Neural cell (in vitro differentiated cells): ENCODE measurements at places on chromosomes 7 and 10. TPM values are rescaled to one million over a fixed set of nuclear protein-coding genes. Genes with fewer than 3 reads are reported as not detected.

OPN4 gene
- polyA plus RNA-seq = not detected in 2 replicates

HOXA3 gene
- polyA plus RNA-seq = not detected in 2 replicates

CLDN3 gene
- polyA plus RNA-seq = not detected in 2 replicates

ST8SIA6 gene
- polyA plus RNA-seq = 0.20 and 0.41 TPM in 2 replicates

PLEKHS1 gene
- not detected in 2 replicates for polyA plus RNA-seq

TYW1 gene
- 10.2 and 14.9 TPM in 2 replicates for polyA plus RNA-seq

PNLIPRP3 gene
- not detected in 2 replicates for polyA plus RNA-seq

EGR2 gene
- polyA plus RNA-seq = 0.46 and 1.7 TPM in 2 replicates

MMP21 gene
- not detected in 2 replicates for polyA plus RNA-seq

ANKRD61 gene
- polyA plus RNA-seq = not detected in 2 replicates

TYSND1 gene
- 10.3 and 14.1 TPM in 2 replicates for polyA plus RNA-seq

C1GALT1 gene
- 13.9 and 25.0 TPM in 2 replicates for polyA plus RNA-seq

ZNF273 gene
- polyA plus RNA-seq = 19.4 and 21.7 TPM in 2 replicates

HGF gene
- polyA plus RNA-seq = not detected in 2 replicates

PHYHIPL gene
- 33.9 and 49.5 TPM in 2 replicates for polyA plus RNA-seq

VSTM4 gene
- polyA plus RNA-seq = 0.52 and 0.66 TPM in 2 replicates

CTBP2 gene
- 59.5 and 67.6 TPM in 2 replicates for polyA plus RNA-seq

SLC37A3 gene
- 176 and 181 TPM in 2 replicates for polyA plus RNA-seq

TUBAL3 gene
- polyA plus RNA-seq = not detected in 2 replicates

TRIM50 gene
- not detected in 2 replicates for polyA plus RNA-seq

DYDC2 gene
- polyA plus RNA-seq = 2.4 and 17.0 TPM in 2 replicates

MEOX2 gene
- not detected in 2 replicates for polyA plus RNA-seq

FAM3C gene
- polyA plus RNA-seq = 61.8 and 64.3 TPM in 2 replicates

ERVW-1 gene
- polyA plus RNA-seq = not detected in 2 replicates

POLR2J2 gene
- polyA plus RNA-seq = 0.97 and 1.3 TPM in 2 replicates

RPEL1 gene
- polyA plus RNA-seq = not detected in 2 replicates

CREB5 gene
- 3.2 and 3.7 TPM in 2 replicates for polyA plus RNA-seq

GRID1 gene
- 7.3 and 10.4 TPM in 2 replicates for polyA plus RNA-seq

ITIH5 gene
- 0.28 TPM in 1 of 2 replicates, not detected in the other for polyA plus RNA-seq

LIPF gene
- not detected in 2 replicates for polyA plus RNA-seq

ANXA8L1 gene
- not detected in 2 replicates for polyA plus RNA-seq

ADIRF gene
- not detected in 2 replicates for polyA plus RNA-seq

FGFR2 gene
- 14.8 and 15.7 TPM in 2 replicates for polyA plus RNA-seq

PON1 gene
- polyA plus RNA-seq = 0.25 TPM in 1 of 2 replicates, not detected in the other

TAS2R41 gene
- not detected in 2 replicates for polyA plus RNA-seq

RGR gene
- polyA plus RNA-seq = not detected in 2 replicates

ADRB1 gene
- polyA plus RNA-seq = not detected in 2 replicates

ACTR3C gene
- not detected in 2 replicates for polyA plus RNA-seq

PTN gene
- 14.1 and 19.5 TPM in 2 replicates for polyA plus RNA-seq

HOXA6 gene
- not detected in 2 replicates for polyA plus RNA-seq

NYAP1 gene
- 70.1 and 86.6 TPM in 2 replicates for polyA plus RNA-seq

MMRN2 gene
- polyA plus RNA-seq = 0.15 TPM in 1 of 2 replicates, not detected in the other

SEMA3D gene
- polyA plus RNA-seq = 1.6 and 5.1 TPM in 2 replicates
